T-helper 1 cell (primary cell): ENCODE measurements at places on chromosomes 16 and 17.

DNA sequence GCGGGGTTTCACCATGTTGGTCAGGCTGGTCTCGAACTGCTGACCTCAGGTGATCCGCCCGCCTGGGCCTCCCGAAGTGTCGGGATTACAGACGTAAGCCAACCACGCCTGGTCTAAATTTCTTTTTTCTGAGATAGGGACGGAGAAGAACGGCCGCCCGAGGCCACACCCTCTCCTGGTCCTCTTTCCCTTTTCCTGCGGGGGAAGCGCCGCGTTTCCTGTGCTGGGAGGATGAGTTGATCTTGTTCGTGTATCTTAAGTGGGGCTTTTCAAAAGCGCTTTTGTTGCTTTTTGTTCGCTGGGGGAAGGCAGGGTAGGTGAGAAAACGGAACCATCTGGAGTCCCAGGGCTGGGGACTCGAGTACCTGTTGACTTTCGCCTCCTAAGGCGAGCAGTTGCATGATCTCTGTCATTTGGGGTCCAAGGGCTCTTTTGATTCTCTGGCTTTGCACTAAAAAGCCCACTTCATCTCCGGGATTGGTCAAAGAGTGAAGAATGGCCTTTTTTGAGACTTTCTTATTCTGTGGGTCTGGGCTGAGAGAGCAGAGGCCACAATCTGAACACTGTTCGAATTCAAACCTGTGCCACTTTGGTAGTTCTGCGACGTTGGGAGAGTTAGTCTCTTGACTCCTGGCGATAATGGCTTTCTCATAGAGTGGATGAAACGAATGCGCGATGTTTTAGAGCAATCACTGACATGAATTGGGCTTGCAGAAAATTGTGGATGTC is 1.3 kb downstream of the FUS start:
- DNase-seq, result peak; percentile 44

GRCh38 chr16:61934601-61935000 is 101.6 kb downstream of the CDH8 start:
- no peak for DNase-seq

DNA sequence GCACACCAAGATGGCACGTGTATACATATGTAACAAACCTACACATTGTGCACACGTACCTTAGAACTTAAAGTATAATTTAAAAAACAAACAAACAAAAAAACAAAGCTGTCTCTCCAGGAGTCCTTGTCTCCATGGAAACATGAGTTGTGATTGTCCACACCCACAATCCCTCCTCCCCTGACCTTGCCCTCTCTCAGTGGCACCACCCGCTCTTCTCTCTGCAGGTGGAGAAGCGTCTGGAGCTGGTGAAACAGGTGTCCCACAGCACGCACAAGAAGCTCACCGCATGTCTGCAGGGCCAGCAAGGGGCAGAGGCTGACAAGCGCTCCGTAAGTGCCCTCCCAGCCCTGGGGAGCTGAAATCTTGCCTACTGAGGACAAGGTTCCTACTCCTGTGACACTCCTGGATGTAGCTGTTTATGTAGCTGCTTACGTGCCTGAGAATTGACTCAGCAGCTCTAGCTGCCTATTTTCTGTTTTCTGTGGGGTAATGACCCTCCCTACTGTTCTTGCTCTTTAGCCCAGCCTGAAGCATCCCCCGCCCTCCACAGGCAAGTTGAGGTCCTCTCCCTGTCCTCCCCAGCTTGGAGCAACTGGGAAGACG is 107.0 kb downstream of the ARHGAP44 start:
- DNase-seq, result no peak

- DNase-seq, result no peak
These were observed 18.4 kb downstream of the MYH1 start for GRCh38 chr17:10499950-10500349.

GRCh38 chr17:50697663-50698272 is 9.9 kb downstream of the ANKRD40 start:
- DNase-seq, result no peak

- no peak for DNase-seq
These were observed 52.2 kb upstream of the STH start for GRCh38 chr17:45946841-45947256.

DNA sequence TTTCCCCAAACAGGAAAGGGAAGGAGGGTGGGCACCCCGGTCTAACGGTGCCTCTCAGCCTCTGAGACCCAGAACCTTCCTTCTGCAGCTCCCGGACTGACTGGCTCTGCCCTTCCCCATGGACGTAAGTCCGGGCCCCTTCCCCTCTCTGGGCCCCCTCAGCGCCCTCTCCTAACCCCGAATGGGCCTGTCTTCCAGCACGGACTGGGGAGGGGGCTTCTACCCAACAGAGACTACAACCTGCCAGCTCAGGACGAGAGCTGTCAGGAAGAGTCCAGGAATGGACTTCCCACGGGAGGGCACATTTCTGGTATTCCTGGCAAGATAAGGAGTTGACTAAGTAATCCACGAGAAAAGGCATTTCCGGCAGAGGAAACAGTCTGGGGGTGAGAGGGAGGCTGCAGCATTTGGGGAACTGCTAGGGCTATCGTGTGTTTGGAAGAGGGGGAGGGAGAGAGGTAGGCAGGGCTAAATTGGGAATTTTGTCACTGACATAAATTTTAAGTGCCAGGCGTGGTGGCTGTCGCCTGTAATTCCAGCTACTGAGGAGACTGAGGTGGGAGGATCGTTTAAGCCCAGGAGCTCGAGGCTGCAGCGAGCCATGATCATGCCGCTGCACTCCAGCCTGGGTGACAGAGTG is 12.1 kb upstream of the ALDOA start:
- no peak for DNase-seq
